ENCODE measurements at places on chromosomes 1 and 21.

DNA sequence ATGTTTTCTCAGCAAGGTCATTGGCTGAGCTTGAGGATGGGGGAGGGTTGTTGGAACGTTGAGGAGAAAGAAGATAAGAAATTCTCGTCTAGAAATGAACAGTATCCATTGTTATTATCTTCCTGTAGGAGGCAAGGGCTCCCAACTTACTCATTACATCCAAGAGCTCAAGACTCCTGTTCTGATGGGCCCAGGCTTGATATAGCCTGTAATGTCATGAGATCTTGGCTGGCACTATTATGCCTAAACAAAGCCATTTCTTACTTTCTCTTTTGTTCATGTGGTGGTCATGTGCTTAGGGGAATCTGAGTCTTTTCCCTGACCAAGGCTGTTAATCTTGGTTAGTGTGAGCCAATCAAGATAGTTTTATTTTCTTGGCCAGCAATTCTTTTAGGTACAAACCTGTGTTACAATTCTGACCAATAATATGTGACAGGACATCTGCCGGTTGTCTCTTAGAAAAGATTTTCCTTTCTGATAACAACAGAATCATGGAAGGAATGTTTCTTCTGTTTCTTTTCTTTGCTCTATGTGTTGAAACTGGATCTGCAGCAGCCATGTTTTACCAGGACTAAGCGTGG lies 15.2 kb upstream of the IGSF3 start:
- no peak for DNase-seq

GRCh38 chr1:224116131-224116530 lies 2.2 kb downstream of the FBXO28 start:
- DNase-seq: no peak

- no peak for DNase-seq
These were observed 21.8 kb downstream of the MFSD2A start for GRCh38 chr1:39976732-39977131.

DNA sequence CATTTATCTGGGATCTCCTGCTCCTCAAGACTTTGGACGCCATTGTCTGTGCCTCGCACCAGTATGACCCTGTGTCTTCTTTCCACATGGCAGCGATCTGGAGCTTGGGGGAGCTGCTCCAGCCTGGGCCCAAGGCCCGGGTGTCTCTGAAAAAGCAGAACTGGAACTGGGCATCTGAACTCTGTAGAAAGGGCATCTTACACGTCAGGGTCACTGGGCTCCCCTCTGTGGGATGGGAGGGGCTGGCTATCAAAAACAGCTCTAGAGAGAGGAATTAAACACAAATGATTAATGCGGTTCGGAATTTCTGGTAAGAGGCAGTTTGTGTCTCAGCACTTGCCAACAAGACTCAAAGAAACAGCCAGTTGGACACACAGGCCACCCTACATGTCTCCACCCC lies 16.1 kb downstream of the FCRL1 start:
- DNase-seq: no peak

DNA sequence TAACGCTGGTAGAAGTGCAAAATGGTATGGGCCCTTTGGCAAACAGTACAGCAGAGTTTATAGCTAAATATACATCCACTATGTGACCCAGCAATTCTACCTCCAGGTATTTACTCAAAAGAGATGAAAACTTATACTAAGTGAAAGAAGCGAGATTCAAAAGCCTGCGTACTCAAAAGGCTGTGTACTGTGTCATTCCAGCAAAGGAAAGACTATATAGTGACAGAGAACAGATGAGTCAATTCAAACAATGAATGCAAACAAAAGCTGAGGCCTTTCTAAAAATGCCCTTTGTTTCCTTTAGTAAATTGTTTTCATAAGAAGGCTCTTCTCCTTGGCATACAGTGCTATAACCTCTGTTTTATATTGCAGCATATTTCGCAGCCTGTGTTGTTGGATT lies 268.8 kb upstream of the CSF3R start:
- no peak for DNase-seq

GRCh38 chr1:30675761-30676160 lies 47.6 kb downstream of the MATN1 start:
- DNase-seq: no peak

GRCh38 chr21:21159253-21159899 lies 161.2 kb downstream of the NCAM2 start:
- no peak for DNase-seq

DNA sequence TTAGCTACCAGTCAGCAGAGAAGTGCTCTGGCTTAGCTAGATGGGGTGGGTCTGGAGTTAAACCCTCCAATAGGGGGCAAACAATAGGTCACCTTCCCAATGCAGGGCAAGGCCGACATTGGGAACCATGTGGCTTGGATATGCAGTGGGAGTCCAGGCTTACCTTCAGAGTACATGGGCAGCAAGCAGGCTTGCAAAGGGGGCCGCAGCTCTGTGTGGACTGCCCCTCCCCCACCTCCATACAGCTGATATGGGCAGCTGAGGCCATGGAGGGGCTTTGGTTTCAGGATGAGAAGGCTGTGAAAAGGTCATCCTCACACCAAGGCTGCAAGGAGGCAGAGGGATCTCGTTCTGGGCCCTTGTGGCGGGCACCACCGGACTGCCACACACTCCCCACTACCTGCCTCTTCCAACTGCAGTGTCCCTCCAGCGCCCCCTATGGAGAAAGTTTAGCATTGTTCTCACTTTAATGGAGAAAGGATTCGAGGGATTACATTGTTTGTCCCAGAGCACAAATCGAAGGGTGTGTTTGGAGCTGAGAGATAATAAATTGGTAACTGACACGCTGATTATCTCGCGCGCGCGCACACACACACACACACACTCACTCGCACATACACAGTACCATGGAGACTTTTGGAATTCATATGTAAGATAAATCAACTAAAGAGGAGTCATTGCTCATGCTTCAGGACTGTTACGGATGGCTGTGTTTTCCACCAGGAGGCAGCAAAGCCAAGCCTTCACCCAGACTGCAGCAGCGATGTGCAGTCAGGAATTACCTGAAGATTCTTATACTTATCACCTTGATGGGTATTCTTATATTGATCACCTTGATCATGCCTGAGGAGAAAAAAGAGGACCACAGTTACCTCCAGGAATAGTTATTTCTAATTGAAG lies 7.0 kb upstream of the SMCP start:
- DNase-seq: no peak

DNA sequence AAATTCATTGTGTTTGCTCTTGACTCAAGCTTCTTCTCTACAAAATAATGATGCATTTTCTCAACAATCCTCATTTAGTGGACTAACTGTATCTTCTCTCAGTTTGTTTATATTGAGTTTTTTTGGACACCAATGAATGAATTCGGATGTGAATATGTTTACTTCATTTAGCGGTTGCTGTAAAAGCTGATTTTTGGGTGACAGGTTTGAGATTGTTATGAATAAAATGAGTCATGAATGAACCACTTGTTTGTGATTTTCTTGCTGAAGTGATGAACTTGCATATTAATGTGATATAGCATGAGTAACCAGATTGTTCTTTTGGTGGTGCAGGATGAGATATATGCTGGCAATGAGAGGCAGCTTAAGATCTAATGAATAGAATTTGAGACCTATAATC lies 3.1 kb downstream of the DNM3 start:
- DNase-seq: no peak

DNA sequence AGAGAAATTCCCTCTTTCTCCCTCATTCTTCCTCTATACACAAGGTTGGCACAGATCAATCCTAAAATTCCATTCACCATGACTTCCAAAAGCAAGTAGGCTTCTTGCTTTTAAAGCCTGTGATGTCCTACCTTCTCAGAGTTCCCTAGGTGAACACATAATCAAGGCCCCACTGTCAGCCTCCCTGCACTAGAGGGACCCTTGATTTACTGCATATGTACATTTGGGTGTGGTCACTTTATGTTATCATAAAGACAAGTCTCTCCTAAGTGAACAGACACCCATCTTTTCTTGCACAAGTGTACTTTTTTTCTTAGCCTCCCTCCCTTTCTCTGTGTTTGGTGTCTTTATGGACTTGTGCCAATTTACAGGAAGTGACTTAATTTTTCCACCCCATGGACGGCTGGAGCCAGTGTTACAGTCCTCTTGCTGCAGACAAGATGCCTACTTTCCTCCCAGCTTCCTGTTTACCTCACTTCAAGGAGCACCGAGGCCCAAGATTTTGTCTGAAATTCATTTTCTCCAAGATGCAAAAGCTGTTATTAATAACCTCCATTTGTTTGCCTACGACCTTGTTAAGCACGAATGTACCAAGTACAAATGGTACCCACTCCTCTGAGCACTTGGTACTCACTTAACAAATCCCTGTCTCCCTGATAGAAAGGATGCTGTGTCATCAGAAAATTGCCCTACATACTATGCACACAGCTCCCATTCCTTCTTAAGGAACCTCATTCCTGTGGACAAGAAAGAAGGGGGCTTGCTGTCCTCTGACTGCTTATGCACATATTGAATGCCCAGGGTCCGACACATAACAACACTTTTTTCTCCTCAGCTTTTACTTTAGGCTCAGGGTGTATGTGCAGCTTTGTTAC lies 82.8 kb upstream of the SLC44A3 start:
- DNase-seq: no peak

- DNase-seq: no peak
These were observed 209.8 kb upstream of the KIAA0040 start for GRCh38 chr1:175402336-175402735.

DNA sequence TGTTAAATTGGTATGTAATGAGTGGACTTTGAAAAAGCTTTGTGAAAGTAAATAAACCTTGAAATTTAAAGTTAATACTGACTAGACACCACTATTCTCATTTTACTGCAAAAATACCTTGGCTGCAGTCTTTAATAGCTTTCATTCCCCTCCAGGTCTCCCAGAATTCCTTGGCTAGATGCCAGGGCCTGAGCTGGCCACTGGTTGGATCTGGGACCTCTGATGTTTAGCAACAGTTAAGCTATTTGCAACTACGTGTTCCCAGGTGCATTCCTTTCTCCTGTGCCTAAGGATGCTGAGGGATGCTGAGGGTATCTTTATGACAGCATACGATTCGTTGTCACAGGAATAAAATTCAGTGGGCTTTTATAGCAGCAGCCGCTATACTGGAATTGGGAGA lies 938.7 kb downstream of the TTLL7 start:
- DNase-seq: no peak

- DNase-seq: no peak
These were observed 50.6 kb upstream of the ANGPTL1 start for GRCh38 chr1:178921499-178921898.

- no peak for DNase-seq
These were observed 36.4 kb downstream of the RXRG start for GRCh38 chr1:165408518-165408917.

DNA sequence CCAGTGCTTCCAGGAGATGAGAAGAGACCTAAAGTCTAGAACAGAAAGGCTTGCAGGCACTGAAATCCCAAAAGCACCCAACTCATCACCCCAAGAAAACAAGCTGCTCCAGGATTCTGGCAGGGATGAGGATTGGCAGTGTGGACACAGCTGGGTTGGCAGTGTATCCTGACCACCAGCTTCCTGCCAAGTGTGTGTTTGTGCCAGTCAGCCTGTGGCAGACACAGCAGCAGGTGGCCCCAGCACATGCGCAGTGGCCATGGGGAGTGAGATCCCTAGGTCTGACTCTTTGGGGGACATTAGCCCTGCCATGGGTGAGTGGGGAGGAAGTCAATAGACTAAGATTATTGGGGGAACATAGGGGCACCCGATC lies 8.7 kb upstream of the SNAPIN start:
- DNase-seq: no peak

- no peak for DNase-seq
These were observed 94.9 kb upstream of the VANGL1 start for GRCh38 chr1:115546846-115547245.

DNA sequence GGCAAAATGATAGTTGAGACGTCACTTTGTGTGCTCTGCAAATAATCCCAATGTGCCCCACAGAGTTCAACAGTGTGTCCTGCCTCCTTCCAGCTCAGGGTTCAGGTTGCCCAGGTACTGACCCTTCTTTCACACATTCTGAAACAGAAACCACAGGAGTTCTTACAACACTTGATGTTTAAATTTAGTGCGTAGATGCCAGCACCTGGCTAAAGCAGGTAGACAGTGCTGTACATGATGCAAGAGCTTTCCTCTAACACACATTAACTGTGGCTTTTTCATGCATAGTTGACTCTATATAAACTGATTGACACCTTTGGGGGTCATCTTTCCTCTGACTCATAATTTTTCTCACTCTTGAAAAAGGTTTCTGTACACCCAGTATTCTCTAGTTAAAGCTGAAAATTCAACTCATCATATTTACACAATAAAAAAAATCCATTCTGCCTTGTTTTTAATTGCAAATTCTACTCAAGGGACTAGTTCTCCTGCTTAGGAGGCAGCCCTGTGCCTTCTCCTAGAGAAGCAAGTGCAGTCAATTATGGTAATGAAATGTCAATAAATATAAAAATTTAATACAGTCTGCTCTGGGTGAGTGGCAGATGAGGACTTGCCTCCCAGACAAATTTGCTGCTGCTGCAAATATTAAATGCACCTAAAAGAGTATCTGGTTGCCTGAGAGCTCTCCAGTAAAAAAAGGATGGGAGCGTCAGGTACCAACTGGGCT lies 91.4 kb downstream of the NR5A2 start:
- DNase-seq: no peak

DNA sequence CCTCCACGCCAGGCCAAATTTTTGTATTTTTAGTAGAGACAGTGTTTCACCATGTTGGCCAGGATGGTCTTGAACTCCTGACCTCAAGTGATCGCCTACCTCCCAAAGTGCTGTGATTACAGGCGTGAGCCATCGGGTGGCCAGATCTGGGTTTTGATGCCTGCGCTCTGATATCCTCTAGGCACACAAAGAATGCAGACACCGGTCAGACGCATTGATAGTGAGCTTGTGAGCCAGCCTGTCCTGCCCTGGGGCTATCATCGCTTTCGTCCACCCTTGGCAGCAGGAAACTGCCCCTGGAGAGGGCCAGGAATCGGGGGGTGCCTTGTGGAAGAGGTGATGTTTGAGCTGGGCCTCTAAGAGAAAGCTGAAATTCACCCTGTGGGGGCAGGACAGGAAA lies 4.0 kb downstream of the FBLIM1 start:
- no peak for DNase-seq

DNA sequence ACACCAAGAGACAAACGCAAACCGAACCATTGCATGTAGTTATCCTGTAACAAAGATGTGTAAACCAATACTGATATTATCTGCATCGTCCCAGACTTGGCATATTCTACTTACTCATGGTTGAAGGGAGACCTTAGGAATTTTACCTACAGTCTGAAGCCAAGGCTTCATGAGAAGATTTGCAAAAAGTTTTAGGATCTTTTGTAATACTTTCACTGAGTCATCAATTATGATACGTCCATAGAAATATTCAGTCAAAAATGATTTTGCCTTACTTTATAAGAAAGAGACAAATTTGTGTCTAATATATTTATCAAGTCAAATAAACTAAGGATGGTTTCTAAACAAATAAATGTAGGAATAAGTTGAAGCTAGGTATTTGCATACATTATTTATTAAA lies 1176.1 kb upstream of the ADGRL2 start:
- no peak for DNase-seq

GRCh38 chr1:119139403-119139802 lies 1.1 kb downstream of the WARS2 start:
- DNase-seq: peak; percentile 4

Data from activated T-helper 1 cell treated with anti-CD3 and anti-CD28 coated beads, Interleukin-12 subunit alpha, Interleukin-12 subunit beta, Interleukin-2, Interleukin-4 antibody, amounts not matched to agents 30 ng/mL and 10 ng/mL and 1 ng/mL, durations not matched to agents 14 hours and 24 hours and 36 hours (primary cell).